AML-193 (cell line): ENCODE measurements at places on chromosomes 5 and 9.

- no peak for DNase-seq
Observed at GRCh38 chr5:74072646-74073045, 446.6 kb downstream of the ARHGEF28 start.

DNA sequence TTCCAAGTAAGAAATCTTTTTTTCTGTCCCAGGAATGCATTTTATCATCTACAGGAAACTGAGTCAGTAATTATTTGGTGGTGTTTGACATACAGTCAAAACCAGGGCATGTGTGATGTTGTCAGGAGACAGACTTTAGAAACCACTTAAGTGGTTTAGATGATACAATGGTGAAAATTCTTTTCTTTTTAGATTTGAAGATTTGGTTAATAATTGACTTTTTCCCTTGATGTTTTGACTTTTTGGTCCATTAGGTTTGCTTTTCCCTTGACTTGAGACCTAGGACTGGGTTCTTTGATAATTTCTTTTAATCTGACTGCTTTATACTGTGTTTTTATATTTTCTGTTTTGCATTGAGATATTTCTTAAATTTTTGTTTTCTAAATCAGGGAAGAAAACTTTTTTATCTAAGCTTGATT, 85.2 kb downstream of the RASGRF2 start:
- no peak for DNase-seq

DNA sequence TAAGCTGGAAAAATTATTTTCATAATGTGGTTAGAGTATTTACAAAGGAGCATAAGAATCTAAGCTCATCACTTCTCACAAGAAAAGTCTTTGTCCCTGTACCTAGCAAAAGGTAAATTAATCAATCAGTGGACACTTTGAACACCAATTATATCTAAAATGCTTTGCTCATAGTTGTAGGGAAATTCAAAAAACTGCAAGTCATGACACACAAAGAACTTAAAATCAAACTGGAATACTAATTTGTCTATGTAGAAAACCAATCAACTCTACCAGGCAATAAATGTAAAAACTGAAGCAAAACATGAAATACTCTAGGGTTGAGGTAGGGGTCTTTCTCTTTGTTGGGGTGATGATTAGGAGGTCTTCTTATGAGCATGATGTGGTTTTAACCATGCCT, 135.5 kb downstream of the PRKACG start:
- DNase-seq, result no peak

GRCh38 chr5:115898656-115899055, 56.9 kb downstream of the AP3S1 start:
- no peak for DNase-seq

- DNase-seq, result no peak
Observed at GRCh38 chr5:3954633-3955032, 359.0 kb downstream of the IRX1 start.

- no peak for DNase-seq
Observed at GRCh38 chr5:41794471-41794870, 75.8 kb downstream of the OXCT1 start.

- no peak for DNase-seq
Observed at GRCh38 chr5:75529185-75529584, 17.5 kb downstream of the POLK start.
